Heart right ventricle (tissue), 16 donors: ENCODE measurements at places on chromosomes 2 and 18.
A peak's percentile ranks its signal among the peaks of the same experiment; 100 is the strongest.

DNA sequence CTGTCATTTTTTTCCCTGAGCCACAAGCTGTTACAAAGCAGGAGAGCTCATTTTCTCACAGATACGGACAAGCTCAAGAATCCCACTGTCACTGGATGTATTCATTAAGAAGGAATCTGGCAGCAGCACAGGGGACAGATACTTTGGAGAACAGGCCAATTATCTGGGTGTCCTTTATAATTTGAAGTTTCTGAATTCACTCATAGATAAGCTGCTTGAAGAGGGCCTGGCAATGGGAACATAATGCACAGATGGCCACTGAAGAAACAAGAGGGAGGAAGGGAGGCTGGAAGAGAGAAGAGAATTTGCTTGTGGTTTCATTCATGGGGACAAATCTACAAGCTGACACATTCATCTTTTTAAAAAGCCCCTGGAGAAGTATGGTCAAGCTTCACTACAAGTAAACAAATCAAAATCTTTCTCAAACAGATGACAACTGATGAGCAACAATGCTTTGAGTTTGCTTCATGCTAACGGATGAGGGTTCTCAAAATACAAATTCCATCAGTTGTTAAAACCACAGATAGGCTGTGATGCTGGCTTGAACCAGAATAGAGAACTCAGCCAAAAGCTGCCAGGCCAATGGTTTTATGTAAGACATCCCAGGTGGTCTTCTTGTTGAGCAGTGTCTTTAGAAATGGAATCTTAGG, 11.9 kb downstream of the BCL2 start:
- peak; percentile 16 for DNase-seq
- no peak overlapping the region for H3K4me3 ChIP-seq
- no peaks in the 10 kb centered on the region for H3K27me3 ChIP-seq
- no peaks in the 10 kb centered on the region for H3K36me3 ChIP-seq
- H3K4me1 ChIP-seq: peaks cover 54% of the 10 kb centered on the region

DNA sequence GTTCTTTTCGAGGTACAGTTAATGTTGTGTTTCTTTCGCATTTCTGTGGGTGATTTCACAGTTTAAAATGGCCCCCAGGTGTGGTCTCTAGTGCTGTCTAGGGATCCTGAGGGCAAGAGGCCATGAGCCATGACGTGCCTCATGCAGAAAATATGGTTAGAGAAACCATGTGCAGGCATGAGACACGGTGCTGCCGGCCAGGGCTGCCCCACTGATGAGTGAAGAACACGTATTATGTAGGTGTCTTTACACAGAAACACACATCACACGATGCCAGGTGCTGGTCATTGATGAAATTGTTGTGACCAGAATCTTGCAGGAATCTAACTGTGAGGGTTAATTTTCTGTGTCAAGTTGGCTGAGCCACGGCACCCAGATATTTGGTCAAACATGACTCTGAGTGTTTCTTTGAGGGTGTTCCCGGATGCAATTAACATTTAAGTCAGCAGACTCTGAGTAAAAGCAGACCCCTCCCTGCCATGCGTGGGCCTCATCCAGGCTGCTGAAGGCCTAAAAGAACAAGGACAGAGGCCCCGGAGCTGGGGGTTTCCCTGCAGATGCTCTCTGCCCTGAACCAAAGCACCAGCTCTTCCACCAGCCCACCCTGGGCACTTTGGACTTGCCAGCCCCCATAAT, 463.0 kb upstream of the MYT1L start:
- H3K4me3 ChIP-seq: no peak overlapping the region
- no peak for DNase-seq
- H3K36me3 ChIP-seq: no peaks in the 10 kb centered on the region

- DNase-seq: no peak
- peak overlapping the region; percentile 25 for H3K27ac ChIP-seq
- H3K36me3 ChIP-seq: peaks cover 10% of the 10 kb centered on the region
- H3K4me1 ChIP-seq: peaks cover 40% of the 10 kb centered on the region
- no peak overlapping the region for H3K4me3 ChIP-seq
- no peaks in the 10 kb centered on the region for H3K27me3 ChIP-seq
Observed at GRCh38 chr2:69100220-69100723, 87.3 kb downstream of the ANTXR1 start.

DNA sequence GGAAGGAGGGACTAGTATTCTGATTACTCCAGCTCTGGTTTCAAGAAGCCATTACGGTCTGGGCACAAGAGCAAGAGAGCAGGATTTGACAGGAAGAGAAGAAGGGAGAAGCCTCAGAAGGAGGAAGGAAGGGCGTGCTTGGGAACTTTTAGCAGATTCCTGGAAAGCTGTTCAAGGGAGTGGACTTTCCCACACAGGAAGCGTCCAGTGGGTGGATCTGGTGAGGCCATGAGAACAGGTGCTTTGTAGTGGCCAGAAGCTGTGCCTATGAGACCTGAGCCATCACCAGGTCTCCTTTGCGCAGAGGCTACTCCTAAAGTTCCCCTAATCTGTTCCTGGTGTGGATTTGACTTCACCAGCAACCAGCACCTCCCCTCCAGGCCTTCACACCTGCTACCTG, 62.3 kb downstream of the CD226 start:
- H3K4me1 ChIP-seq: no peaks in the 10 kb centered on the region
- no peak overlapping the region for H3K4me3 ChIP-seq

- no peaks in the 10 kb centered on the region for H3K4me1 ChIP-seq
- H3K27me3 ChIP-seq: peaks cover 13% of the 10 kb centered on the region
- H3K4me3 ChIP-seq: no peak overlapping the region
- no peak for DNase-seq
Observed at GRCh38 chr18:24539866-24540617, 79.6 kb downstream of the HRH4 start.

DNA sequence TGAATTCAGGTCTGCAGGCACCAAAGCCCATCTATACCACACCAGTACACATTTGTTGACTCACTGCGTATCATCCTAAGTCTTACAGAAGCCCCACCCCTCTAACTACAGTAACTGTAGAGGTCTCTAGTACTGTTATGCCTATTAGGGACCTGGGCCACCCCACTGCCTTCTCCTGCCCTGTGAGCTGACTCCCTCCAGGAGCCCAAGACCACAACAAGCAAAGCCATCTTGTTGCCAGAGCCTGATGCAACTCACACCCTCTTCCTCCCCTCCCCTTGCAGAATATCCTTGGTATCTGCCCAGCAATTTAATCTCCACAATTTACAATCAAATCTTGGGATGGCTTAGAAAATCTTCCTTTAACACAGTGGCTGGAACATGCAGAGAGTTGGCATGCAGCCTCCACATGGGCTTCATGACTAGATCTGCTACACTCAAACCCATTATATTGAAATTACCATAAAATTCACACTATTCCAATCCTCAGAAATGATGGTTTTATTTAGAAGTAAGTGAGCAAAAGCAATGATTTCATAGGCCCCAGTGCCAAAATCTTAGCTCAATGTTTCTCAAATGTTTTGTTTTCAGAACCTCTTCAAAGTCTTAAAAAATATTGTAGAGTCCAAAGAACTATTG, 17.7 kb upstream of the CYP1B1 start:
- peaks cover 33% of the 10 kb centered on the region for H3K27me3 ChIP-seq
- H3K4me1 ChIP-seq: peaks cover 62% of the 10 kb centered on the region
- no peak overlapping the region for H3K4me3 ChIP-seq
- peak overlapping the region; percentile 88 for H3K27ac ChIP-seq
- no peak for DNase-seq

DNA sequence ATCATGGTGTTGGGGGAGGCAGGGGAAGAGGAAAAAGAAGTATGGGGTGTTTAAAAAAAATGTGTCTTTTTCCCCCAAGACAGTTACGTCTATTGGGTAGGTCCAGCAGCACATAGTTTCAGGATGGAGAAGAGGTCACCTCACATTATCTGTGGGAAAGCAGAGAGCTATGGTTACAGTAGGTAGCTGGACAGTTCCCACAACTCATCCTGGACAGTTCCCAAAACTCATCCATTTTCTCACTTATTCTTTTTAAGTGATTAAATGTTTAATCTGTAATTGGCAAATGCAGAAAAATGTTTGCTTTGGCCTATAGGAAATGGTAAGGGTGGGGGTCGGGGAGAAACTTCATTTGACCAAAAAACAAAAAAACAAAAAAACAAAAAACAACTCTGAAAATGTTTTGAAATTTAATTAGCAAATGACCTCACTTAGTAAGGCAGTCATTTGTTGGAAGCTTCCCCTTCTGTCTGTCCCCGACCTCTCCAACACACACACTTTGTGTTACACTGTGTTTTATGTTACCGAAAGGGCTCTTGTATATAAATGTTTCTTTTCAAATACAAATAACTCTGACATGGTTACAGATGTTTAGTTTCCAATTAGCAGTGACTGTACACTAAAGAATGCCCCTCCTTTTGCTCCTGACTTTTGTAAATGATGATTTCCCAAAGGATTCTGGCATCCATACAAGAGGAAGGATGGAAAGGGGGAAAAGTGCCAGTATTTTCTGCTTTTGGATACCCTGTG, 173.3 kb upstream of the ZFP36L2 start:
- H3K27me3 ChIP-seq: no peaks in the 10 kb centered on the region
- H3K36me3 ChIP-seq: no peaks in the 10 kb centered on the region
- H3K4me3 ChIP-seq: no peak overlapping the region
- peaks cover 16% of the 10 kb centered on the region for H3K4me1 ChIP-seq

GRCh38 chr18:64110692-64111480, 38.0 kb downstream of the LINC00305 start:
- H3K4me3 ChIP-seq: no peak overlapping the region
- H3K4me1 ChIP-seq: no peaks in the 10 kb centered on the region
- H3K27ac ChIP-seq: no peak overlapping the region
- no peak for DNase-seq

- no peak for DNase-seq
- no peaks in the 10 kb centered on the region for H3K27me3 ChIP-seq
- H3K4me1 ChIP-seq: no peaks in the 10 kb centered on the region
- no peak overlapping the region for H3K4me3 ChIP-seq
- no peaks in the 10 kb centered on the region for H3K36me3 ChIP-seq
Observed at GRCh38 chr18:12628706-12629702, 28.9 kb downstream of the SPIRE1 start.

DNA sequence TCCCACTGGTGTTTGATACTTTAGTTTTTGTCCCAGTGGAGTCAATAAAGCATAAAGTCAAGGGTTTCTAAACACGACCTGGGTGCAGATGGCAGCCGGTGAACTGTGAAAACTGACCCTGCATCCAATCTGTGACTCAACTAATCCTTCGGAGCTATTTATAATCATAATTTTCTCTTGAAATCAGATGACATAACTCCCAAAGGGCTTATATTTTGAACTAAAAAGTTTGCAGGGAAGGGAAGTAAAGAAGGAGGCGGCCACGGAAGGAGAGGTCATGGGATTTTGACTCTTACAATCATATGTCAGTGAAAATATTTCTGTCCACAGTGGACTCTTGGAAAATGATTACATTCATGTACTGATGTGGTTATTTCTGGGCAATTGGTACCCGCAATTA, 178.5 kb downstream of the PDE1A start:
- H3K4me3 ChIP-seq: no peak overlapping the region
- H3K4me1 ChIP-seq: peaks cover 6% of the 10 kb centered on the region
- no peaks in the 10 kb centered on the region for H3K27me3 ChIP-seq

- no peaks in the 10 kb centered on the region for H3K4me1 ChIP-seq
- H3K27me3 ChIP-seq: no peaks in the 10 kb centered on the region
- no peak overlapping the region for H3K4me3 ChIP-seq
- DNase-seq: no peak
Observed at GRCh38 chr2:148899638-148900318, 24.8 kb downstream of the KIF5C start.

- no peak overlapping the region for H3K4me3 ChIP-seq
- H3K27ac ChIP-seq: no peak overlapping the region
- H3K36me3 ChIP-seq: no peaks in the 10 kb centered on the region
- no peaks in the 10 kb centered on the region for H3K27me3 ChIP-seq
- no peaks in the 10 kb centered on the region for H3K4me1 ChIP-seq
Observed at GRCh38 chr18:41456831-41457230, 498.2 kb upstream of the PIK3C3 start.

- H3K36me3 ChIP-seq: no peaks in the 10 kb centered on the region
- DNase-seq: no peak
- H3K27me3 ChIP-seq: no peaks in the 10 kb centered on the region
- H3K4me3 ChIP-seq: no peak overlapping the region
Observed at GRCh38 chr2:43293744-43294695, 67.6 kb upstream of the ZFP36L2 start.

DNA sequence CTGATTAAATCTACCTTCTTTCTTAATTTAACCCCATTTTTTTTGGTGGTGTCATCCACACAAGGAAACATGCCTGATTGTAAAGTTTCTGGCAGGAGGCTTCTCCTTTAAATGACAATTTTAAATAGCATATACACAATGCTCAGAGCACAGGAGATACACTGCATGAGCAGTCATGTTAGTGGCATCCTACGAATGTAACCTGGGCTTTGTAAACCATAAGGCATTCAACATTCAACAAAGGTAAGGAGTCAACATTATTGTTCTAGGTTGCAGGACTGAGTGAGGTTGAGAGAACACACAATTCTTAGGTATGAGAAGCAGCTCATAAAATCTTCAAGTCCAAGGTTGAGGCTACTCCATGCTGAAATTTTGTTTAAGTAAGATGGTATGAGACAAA, 266.6 kb upstream of the SIX2 start:
- no peak overlapping the region for H3K4me3 ChIP-seq
- no peaks in the 10 kb centered on the region for H3K36me3 ChIP-seq

DNA sequence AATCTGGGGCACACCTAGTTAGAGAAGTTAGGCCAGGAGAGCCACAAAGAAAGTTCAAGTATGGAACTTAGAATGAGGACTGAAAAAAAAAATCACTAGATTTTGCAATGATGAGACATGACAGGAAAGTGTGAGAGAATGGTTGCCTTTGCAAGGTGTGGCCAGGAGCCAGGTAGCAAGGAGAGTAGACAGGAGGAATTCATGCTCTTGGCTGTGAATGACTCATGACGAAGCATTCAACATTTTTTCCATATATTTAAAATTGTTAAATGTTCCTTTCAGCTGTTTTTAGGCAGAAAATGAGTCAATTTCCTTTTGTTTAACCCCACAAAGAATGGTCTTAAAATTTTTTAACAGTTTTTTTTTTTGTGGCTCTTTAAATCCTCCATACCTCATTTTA, 636.9 kb downstream of the PLCL1 start:
- no peaks in the 10 kb centered on the region for H3K27me3 ChIP-seq
- H3K36me3 ChIP-seq: no peaks in the 10 kb centered on the region
- no peak overlapping the region for H3K27ac ChIP-seq
- no peak overlapping the region for H3K4me3 ChIP-seq
- DNase-seq: no peak

GRCh38 chr18:58221060-58221725, 177.2 kb downstream of the NEDD4L start:
- DNase-seq: no peak
- peaks cover 45% of the 10 kb centered on the region for H3K4me1 ChIP-seq
- H3K27me3 ChIP-seq: no peaks in the 10 kb centered on the region
- H3K36me3 ChIP-seq: no peaks in the 10 kb centered on the region
- H3K4me3 ChIP-seq: no peak overlapping the region
- no peak overlapping the region for H3K27ac ChIP-seq

- H3K4me3 ChIP-seq: no peak overlapping the region
- no peaks in the 10 kb centered on the region for H3K27me3 ChIP-seq
- no peak for DNase-seq
- H3K36me3 ChIP-seq: no peaks in the 10 kb centered on the region
- no peak overlapping the region for H3K27ac ChIP-seq
Observed at GRCh38 chr18:9055626-9056025, 46.9 kb upstream of the NDUFV2 start.

- H3K27me3 ChIP-seq: no peaks in the 10 kb centered on the region
- DNase-seq: no peak
- H3K4me1 ChIP-seq: peaks cover 12% of the 10 kb centered on the region
- H3K36me3 ChIP-seq: no peaks in the 10 kb centered on the region
- H3K4me3 ChIP-seq: no peak overlapping the region
Observed at GRCh38 chr18:50558157-50558556, 1.7 kb upstream of the MAPK4 start.

- H3K4me3 ChIP-seq: no peak overlapping the region
- no peak for DNase-seq
- H3K27me3 ChIP-seq: no peaks in the 10 kb centered on the region
- no peaks in the 10 kb centered on the region for H3K36me3 ChIP-seq
- no peaks in the 10 kb centered on the region for H3K4me1 ChIP-seq
- no peak overlapping the region for H3K27ac ChIP-seq
Observed at GRCh38 chr2:230158468-230158867, 61.3 kb downstream of the SP110 start.
